Esophagus squamous epithelium (tissue), 5 donors: ENCODE measurements at places on chromosomes 7 and 10.

- no peak for DNase-seq
Measured at GRCh38 chr10:129885526-129885925, 78.5 kb downstream of the EBF3 start.

- DNase-seq: no peak
Measured at GRCh38 chr7:50632561-50633413, 67.6 kb upstream of the DDC start.

DNA sequence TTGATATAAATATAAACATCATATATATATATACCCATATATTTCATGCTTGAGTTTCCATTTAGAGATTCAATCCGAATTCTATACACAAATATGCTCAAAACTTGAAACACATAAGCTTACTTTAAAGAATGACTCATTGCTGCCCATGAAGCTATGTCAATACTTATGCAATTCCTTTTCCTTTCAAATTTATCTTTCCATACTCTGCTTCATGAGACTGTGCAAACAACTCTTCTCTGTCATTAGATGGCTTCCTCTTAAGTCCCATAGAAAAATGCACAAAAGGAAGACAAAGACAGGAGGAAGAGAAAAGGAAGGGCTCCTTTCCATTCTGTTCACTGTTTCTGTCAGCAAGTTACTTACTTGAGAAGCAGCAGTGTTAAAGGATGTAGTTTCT is 895.7 kb upstream of the SORCS1 start:
- DNase-seq: no peak

- DNase-seq: no peak
Measured at GRCh38 chr10:88110355-88110754, 246.9 kb downstream of the PTEN start.

DNA sequence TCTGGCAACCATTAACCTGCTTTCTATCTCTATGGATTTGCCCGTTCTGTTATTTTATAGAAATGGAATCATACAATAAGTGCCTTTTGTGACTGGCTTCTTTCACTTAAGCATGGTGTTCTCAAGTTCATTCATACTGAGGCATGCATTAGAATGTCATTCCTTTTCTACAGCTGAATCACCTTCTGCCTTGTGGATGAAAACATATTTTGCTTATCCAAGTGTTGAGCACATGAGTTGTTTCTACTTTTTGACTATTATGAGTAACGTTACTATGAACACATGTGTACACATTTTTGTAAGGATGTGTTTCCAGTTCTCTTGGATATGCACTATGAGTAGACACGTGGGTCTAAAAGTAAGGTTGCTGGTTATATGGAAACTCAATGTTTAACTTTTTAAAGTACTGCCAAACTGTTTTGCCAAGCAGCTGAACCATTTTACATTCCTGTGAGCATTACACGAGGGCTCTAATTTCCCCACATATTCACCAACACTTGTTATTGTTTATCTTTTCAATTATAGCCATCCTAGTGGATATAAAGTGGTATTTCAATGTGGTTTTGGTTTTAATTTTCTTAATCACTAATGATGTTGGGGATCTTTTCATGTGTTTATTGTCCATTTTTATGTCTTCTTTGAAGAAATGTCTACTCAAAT is 241.3 kb downstream of the FANK1 start:
- no peak for DNase-seq

DNA sequence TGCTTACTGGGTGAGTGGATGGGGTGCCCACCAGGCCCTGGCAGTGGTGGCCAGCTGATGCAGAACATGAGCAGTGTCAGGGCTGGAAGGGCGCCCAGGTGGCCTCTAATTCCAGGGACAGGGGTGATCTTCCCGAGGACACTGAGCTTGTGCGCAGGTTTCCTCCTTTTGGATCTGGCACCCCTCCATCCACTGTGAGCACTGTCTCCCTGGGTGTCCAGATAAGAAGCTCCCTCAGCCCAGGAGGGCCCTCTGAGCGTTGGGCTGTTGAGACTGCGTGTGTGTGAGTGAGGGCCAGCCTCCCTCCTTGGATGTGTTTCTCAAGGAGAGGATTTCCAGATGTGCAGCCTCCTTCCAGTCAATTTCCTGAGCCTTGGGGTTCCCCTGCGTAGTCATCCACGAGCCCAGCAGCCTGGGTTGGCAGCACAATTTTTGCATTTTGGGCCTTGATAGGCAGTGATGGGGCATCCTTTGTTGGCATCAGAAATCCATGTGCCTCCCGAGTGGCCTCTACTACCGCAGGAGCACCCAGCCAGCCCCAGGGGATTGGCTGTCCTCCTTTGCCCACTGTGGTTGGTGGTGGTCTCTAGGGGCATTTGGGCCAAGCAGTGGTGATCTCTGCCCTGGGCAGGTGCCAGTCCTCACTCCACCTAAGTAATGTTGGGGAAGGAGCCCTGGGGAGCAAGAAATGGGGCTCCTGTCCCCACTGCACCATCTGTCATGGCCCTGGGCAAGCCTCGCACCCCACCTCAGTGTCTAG is 20.9 kb upstream of the BTBD16 start:
- DNase-seq: no peak
